ENCODE measurements at places on chromosomes 11 and 22. TPM values are rescaled to one million over a fixed set of nuclear protein-coding genes. Genes with fewer than 3 reads are reported as not detected.

STK33 gene
- 0.40 TPM for total RNA-seq

- DNase-seq, result no peak
Observed at GRCh38 chr22:46622081-46622521, 1.9 kb downstream of the GRAMD4 start.

- DNase-seq, result no peak
Observed at GRCh38 chr11:46181843-46182424, 60.7 kb upstream of the PHF21A start.

GRCh38 chr11:118691926-118692830 lies 12.7 kb upstream of the TREH start:
- DNase-seq, result no peak

DNA sequence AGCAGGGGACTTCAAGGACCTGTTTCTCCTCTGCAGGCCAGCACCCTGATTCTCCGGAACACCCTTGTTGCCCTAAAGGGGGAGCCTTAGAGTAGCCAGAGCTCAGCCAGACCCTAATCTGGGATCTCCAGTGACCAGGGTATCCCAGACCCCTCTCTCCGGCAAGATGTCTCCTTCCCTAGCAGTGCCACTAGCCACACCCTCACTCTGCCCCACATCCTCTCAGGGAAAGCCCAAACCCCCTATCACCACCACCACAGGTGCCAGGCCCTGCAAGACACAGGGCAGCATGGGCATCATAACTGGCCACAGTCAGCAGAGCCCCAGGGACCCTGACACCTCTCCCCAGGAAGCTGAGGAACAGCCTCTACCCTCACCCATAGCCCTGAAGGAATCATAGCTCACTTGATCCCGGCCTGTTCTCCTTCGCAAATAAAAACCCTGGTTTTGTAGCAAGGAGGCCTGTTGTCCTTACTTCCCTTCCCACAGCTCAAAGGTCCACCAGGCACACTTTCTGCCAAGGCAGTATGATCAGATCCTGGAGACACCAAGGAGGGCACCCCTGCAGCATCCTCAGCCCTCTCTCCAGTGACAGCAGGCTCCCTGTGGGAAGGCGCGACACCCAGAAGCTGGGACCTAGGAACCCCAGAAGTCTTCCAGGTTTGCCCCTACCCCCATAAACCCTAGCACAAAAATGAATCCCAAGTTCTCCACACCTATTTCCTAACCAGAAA lies 4.6 kb downstream of the CFL1 start:
- no peak for DNase-seq

GRCh38 chr11:125300791-125301218 lies 136.3 kb downstream of the PKNOX2 start:
- DNase-seq, result no peak
